ENCODE measurements at places on chromosomes 2 and 18.
A peak's percentile ranks its signal among the peaks of the same experiment; 100 is the strongest.

DNA sequence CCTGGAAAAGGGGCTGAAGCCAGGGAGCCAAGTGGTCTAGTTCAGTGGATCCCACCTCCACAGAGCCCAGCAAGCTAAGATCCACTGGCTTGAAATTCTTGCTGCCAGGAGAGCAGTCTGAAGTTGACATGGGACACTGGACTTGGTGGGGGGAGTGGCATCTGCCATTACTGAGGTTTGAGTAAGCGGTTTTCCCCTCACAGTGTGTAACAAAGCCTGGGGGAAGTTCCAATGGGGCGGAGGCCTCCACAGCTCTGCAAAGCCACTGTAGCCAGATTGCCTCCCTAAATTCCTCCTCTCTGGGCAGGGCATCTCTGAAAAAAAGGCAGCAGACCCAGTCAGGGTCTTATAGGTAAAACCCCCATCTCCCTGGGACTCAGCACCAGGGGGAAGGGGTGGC is 144.4 kb downstream of the PTPRM start:
- DNase-seq = no peak

GRCh38 chr2:88857274-88857741 is 165.8 kb downstream of the RPIA start:
- no peak for DNase-seq

DNA sequence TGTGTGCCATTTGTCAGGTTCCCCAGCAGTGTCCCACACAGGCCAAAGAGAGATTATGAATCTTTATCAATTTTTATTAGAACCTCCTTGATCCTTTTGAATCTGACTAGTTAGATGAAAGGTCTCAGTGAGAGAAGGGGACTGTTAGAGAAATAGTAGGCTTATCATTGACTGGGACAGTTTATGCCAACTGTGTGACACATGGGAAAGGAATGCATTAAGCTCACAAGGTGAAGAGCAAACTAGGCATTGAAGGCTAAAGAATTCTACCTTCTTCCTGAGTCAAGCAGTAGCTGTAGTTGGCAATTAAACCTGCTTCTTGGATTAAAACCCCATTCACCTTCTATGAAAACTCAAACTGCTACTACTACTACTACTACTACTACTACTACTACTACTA is 389.6 kb upstream of the CDH19 start:
- DNase-seq = peak; percentile 7

- DNase-seq = no peak
These were observed 47.9 kb upstream of the FAM171B start for GRCh38 chr2:186645999-186646398.

GRCh38 chr2:74101574-74102300 is 46.0 kb downstream of the BOLA3 start:
- DNase-seq = no peak

GRCh38 chr18:31680831-31681568 is 3.4 kb downstream of the B4GALT6 start:
- DNase-seq = no peak

GRCh38 chr2:61937098-61937497 is 31.6 kb downstream of the COMMD1 start:
- DNase-seq = no peak

GRCh38 chr2:157468931-157469708 is 25.2 kb upstream of the CYTIP start:
- DNase-seq = no peak

DNA sequence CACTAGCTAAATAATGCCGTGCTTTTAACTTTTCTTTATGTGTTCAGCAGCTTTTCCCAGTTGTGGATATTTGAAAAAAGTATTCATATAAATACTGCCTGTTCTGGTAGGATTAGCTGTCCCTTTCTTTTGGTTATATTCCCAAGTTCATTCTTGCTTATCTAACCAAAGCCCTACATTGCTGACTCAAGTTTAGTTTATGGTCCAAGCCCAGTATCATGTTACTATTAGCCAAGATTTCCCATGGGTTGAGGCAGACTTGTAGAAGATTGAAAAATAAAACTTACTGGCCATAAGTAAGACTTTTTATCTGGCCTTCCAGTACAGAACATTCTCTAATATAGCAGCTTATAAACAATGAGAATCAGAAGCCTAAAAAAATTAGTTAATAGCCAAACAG is 49.7 kb upstream of the NFE2L2 start:
- DNase-seq = no peak

GRCh38 chr2:207796585-207797350 is 27.1 kb upstream of the FZD5 start:
- peak; percentile 60 for DNase-seq

DNA sequence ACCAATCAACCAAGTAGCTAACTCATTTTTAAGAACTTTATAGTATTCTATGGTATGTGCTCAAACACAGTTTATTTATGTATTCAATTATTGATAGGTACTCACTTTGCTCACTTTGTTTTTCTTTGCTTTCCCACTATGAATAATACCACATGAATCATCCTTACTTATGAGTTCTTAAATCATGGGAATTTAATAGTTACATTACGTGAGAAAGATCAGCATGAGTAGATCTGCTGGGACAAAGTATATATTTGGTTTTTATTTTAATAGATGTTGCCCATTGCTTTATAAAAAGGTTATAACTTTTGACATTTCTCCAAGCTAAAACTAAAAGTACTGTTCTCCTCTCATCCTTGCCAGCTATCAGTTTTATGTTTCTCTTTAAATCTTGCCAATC is 390.7 kb downstream of the LRATD1 start:
- DNase-seq = no peak

DNA sequence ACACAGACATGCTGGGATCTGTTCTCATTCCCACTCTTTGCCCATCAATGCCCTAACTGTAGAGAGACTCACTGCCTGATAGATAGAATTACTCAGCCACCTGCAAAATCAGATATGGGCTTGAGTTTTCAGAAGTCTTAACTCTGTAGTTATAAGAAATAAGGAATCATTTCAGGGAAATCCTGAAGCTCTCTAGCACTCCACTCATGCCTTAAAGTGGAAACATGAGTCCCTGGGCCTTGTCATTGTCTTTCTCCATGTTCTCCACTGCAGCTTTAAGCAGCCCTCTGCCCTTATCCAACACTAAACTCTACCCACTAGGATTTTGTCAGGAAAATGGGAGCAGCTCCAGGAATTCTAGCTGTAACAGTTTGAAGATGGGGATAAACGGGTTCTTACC is 192.5 kb downstream of the SNTG2 start:
- no peak for DNase-seq

GRCh38 chr2:190214426-190215194 is 105.0 kb downstream of the HIBCH start:
- no peak for DNase-seq

DNA sequence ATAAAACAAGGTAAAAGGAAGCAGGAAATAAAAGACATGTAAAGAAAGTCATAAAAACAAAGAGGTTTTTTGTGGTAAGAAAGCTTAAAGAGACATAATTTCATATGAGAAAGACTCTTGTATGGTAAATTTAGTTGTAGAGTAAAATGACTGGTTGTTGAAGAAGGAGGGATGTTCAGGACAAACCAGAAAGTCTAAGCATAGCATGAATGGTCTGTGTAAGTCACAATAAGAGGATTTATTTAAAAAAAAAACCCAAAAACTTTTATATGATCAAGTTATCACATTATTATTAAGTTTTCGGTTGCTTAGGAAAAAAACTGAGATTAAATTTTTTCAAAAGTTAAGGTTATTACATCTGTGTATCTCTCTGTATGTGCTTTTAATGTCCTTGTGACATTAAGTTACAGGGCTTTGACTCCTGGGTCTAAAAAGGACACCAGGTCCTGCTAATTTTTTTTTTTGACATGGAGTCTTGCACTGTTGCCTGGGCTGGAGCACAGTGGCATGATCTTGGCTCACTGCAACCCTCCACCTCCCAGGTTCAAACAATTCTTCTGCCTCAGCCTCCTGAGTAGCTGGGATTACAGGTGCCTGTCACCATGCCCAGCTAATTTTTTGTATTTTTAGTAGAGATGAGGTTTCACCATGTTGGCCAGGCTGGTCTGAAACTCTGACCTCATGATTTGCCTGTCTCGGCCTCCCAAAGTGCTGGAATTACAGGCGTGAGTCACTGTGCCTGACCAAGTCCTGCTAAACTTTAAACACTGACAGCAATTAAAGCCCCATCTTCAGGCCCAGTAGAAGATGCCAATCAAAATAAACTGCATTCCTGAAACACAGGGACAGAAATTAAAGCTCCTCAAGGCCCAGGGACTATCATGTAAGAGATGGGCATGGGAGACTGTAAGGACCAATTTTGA is 14.2 kb upstream of the OXER1 start:
- DNase-seq = no peak

DNA sequence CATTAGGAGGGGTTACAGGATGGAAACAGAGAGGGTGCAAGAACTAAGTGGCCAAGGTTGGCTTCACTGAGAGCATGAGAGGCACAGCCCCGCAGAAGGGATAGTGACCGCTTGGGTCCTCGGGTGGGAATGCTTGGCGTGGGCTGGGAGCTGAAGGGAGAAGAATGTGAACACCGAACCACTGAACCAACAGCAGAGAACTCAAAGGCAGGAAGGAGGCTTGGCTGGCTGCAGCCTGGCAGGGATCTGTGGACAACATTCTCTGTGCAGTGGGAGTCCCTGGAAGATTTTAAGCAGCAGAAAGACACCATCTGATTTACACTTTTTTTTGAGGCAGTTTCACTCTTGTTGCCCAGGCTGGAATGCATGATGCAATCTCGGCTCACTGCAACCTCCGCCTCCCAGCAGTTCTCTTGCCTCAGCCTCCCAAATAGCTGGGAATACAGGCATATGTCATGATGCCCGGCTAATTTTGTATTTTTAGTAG is 33.9 kb downstream of the SOWAHC start:
- DNase-seq = no peak

DNA sequence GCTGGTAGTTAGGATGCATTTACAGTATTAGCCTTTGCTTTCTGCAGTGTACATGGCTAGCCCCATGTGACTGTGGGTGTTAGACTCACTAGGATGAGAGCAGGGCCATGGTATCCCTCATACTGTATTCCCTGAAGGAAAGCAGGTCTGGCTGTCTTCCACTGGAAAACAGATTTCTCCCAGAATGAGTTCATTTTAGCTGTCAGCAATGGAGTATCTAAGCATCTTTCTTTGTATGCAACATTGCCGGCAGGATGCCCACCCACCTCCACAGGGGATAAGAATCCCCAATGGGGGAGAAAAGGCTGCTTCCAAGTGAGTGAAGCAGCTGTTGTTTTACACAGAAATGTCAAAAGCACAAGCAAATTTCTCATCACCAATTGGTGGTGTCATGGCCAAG is 142.7 kb upstream of the KLHL14 start:
- no peak for DNase-seq

DNA sequence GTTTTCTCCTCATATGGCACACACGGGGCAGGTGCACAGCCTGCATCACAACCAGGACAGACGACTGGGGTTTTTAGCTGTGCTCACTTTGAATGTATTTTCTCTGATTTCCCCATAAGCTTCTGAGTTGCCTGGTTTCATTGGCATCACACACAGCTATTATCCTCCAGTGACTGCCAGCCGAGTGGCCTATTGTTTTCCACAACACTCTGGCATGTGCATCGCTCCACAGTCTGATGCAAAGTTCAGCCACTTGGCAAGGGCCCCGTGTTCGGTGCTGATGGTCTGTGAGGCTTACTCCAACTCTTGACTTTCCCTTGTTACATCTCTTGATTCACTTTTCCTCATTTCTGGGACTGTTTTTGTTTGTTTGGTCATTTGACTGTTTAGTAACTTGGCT is 593.1 kb downstream of the CBLN2 start:
- DNase-seq = no peak

GRCh38 chr18:62037989-62038778 is 145.4 kb upstream of the RNF152 start:
- peak; percentile 29 for DNase-seq

DNA sequence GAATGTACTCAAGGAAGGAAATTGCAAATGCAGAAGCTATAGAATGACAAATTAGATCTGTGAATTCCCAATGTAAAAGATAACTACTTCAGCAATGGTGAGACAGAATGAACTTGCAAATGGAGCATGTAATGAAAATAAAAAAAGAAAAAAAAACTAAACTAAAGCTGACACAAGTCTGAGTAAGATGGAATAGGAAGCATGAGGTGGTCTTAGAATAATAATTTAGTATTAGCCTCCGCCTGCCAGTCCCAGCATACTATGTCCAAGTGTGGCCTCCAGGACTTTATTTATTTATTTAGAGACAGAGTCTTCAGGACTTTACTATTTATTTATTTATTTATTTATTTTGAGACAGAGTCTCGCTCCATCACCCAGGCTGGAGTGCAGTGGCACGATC is 37.4 kb upstream of the SLC39A10 start:
- no peak for DNase-seq

- no peak for DNase-seq
These were observed 137.7 kb downstream of the THNSL2 start for GRCh38 chr2:88307817-88308216.

- no peak for DNase-seq
These were observed 199.1 kb downstream of the ZFP36L2 start for GRCh38 chr2:43027097-43027873.

DNA sequence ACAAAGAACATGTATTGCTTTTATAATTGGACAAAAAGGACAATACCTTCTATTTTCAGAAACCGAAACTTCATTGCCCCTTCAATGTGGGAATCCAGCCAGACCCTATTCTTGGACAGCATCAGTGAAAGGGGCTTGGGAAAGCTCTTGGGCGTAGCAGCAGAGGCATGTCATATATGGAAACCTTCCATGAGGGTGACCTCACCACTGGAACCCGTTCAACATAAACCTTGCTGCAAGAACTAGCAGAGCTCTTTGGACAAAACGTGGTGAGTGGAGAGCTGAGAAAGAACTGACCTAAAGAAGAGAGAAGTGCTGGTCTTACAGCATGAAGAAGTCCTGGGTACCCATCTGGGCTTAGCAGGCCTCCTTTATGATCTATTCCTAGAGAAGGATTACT is 22.7 kb upstream of the ACTG2 start:
- peak; percentile 93 for DNase-seq

DNA sequence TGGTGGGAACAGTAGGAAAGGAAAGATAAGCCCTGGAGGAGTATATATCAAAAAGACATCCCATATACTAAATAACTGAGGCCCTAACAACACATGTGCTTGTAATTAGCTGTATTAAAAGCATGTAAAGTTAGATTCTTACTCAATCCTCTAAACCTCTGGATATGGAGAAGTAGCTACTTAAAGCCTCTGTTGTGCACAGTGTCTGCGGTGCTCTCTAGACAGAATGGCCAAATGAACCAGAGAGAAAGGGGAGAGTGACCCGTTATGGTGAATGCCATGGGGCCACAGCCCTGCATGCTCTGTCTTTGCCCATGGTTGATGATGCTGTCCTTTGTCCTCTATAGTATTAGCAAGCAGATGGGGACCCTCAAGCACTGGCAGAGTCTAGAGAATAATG is 104.4 kb upstream of the SLC8A1 start:
- DNase-seq = no peak

- DNase-seq = no peak
These were observed 2.5 kb downstream of the MYCN start for GRCh38 chr2:15942711-15943345.

- no peak for DNase-seq
These were observed 31.9 kb downstream of the C2orf74 start for GRCh38 chr2:61193670-61194561.

GRCh38 chr2:173150963-173151362 is 75.3 kb downstream of the MAP3K20 start:
- DNase-seq = no peak
